ENCODE measurements at places on chromosomes 7 and 10.

DNA sequence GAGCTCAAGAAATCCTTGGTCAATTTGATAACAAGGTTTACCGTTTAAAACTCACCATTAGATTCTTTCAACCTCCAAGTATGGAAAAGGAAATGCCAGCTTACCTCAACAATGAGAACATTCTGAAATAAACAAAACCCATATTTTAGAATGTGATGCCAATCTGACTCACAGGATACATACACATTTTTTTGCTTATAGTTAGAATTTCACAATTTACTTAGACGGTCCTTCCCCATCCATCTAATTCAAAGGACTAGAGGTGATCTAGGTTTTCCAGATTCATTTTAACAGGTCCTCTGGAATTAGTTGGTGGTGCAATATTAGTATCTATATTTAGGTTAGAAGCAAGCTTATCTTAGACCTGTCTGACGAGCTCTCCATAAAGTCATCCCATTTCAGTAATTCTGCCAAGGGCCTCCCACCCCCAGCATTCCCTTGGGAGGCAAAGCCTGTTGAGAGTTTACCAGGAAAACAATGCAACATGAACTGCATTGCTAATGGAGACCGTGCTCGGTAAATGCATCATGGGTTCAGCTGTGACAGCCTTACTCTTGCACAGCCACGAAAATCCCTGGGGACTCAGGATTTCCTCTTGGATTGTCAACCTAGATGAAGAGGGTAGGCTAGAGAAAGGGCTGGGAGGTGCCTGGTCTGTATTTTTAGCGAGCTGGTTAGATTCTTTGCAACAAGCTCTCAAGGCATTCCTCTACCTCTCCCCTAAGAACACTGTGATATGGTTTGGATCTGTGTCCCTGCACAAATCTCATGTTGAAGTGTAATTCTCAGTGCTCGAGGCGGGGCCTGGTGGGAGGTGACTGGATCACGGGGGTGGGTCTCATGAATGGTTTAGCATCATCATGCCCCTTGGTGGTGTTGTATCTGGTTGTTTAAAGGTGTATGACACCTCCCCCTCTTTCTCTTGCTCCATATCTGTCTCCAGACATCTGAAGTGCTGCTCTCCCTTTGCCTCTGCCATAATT, 93.8 kb downstream of the PRTFDC1 start:
- DNase-seq, result no peak

DNA sequence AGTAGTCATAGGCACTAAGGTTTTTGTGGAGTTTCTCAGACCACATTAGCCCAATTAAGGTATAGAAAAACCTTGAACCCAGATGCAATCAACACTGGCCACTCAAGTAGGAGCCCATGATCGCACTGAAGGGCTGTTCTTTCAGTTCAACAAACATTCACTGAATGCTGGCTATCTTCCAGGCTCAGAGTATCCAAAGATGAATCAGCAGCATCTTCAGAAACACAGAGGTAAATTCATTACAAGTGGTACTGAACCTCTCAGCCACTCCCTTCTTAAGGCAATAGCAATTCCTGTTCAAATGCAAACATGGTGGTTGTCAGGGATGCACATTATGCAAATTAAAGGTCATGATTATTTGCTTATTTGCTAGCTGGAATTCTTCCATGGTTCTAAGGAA, 17.1 kb downstream of the KCNK18 start:
- no peak for DNase-seq

- no peak for DNase-seq
Observed at GRCh38 chr7:109930049-109930448, 1160.9 kb upstream of the LRRN3 start.

GRCh38 chr10:27506280-27506679, 2.2 kb downstream of the RAB18 start:
- no peak for DNase-seq

GRCh38 chr7:149714910-149715471, 58.4 kb downstream of the ZNF467 start:
- no peak for DNase-seq
